ENCODE measurements at places on chromosomes 3 and 15.

DNA sequence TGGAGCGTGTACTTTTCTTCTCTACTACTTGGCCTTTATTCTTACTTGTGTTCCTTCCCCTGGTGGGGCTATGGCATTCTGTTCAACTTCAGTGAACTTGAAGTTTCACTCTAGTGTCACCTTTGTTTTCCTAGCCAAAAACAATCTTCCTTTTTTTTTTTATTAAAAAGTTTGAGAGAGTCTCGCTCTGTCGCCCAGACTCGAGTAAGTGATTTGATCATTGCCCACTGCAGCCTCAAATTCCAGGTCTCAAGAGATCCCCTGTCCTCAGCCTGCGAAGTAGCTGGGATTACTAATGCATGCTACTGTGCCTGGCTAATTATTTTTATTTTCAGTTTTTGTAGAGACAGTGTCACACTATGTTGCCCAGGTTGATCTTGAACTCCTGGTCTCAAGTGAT lies 124.8 kb downstream of the SST start:
- DNase-seq: no peak

DNA sequence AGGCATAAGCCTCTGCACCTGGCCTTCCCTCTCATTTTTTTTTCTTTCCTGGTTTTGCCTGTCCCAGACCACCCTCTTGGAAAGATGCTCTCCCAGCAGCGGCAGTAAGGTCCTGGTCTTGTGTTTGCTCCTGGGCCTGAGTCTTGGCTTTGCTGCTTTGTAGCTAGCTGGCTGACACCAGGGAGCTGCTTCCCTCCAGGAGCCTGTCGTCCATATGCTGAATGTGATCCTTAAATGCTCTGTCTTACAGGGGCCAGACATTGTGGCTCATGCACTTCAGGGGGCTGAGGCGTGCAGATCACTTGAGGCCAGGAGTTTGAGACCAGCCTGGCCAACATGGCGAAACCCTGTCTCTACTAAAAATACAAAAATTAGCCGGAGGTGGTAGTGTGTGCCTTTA lies 17.2 kb downstream of the FLNB start:
- DNase-seq: no peak

DNA sequence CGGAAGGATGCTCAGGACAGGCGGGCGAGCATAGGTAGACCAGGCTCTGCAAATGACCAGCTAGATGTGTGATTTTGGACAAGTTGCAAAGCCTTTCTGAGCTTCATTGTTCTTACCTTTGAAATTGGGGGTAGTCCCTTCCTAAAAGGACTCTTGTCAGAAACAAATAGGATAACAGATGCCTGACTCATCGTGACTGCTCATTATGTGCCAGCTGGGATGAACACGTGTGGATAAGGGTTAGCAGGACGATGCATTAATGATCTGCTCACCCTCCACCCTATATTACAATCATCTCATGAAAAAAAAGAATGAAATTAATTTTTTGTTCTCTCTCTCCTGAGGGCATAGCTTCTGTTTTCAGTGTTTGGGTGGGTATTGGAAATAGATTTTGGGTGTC lies 223.4 kb downstream of the NR2F2 start:
- DNase-seq: no peak

- no peak for DNase-seq
These were observed 395.3 kb downstream of the IL5RA start for GRCh38 chr3:2714834-2715233.

- no peak for DNase-seq
These were observed 727.7 kb downstream of the NTRK3 start for GRCh38 chr15:87528873-87529272.

DNA sequence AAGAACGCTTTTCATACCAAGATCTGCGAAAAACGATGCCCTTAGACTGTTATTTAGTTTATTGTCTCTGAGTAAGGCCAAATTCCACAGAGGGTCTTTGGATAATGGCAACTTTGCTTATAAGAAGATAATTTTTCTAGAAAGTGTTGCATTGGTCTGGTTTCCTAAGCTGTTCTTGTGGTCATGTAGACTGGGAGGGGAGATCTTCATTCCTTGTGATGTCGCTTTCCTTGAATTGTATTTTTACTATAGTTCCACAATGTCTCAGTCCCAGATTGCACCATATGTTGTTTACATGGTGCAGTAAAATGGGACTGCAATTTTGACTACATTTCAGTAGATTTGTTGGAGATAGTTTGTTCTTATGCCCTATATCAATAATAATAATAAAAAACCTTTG lies 28.8 kb upstream of the ST3GAL6 start:
- no peak for DNase-seq

GRCh38 chr3:191997093-191997492 lies 536.1 kb downstream of the PYDC2 start:
- no peak for DNase-seq

DNA sequence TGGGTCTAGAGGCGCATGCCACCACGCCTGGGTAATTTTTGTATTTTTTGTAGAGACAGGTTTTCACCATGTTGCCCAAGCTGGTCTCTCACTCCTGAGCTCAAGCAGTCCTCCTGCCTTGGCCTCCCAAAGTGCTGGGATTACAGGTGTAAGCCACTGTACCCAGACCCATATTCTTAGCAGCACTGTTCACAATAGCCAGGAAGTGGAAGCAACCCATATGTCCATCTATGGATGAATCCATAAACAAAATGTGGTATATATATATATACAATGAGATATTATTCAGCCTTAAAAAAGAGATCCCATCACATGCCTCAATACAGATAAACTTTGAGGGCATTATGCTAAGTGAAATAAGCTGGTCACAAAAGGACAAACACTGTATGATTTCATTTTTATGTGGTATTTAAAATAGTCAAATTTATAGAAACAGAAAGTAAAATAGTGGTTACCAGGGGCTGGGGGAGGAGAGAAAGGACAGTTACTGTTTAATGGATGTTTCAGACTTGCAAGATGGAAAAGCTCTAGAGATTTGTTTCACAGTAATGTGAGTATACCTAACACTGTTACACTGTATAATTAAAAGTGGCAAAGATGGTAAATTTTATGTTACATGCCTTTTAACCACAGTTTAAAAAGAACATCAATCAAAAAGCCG lies 35.7 kb upstream of the GRAMD1C start:
- no peak for DNase-seq
